ENCODE measurements at places on chromosomes 2 and 18. TPM values are rescaled to one million over a fixed set of nuclear protein-coding genes. Genes with fewer than 3 reads are reported as not detected.

CYP1B1 gene
- polyA plus RNA-seq = 29.7 TPM

ANKRD62 gene
- polyA plus RNA-seq = not detected

DNAJC5G gene
- not detected for polyA plus RNA-seq

GAL3ST2 gene
- 0.15 TPM for polyA plus RNA-seq

KCNJ13 gene
- polyA plus RNA-seq = 0.38 TPM

KCNK3 gene
- not detected for polyA plus RNA-seq

ZAP70 gene
- 1.3 TPM for polyA plus RNA-seq

GEN1 gene
- 32.5 TPM for polyA plus RNA-seq

EPHA4 gene
- 0.51 TPM for polyA plus RNA-seq

EFHD1 gene
- polyA plus RNA-seq = not detected

TUBA4B gene
- 0.11 TPM for polyA plus RNA-seq

RAB6C gene
- not detected for polyA plus RNA-seq

AOX1 gene
- polyA plus RNA-seq = not detected

TTN gene
- polyA plus RNA-seq = 4.0 TPM

CABYR gene
- polyA plus RNA-seq = 1.3 TPM

TRIM43 gene
- not detected for polyA plus RNA-seq

ADD2 gene
- 0.05 TPM for polyA plus RNA-seq

EPAS1 gene
- 0.62 TPM for polyA plus RNA-seq

KCNIP3 gene
- polyA plus RNA-seq = not detected

MOB4 gene
- 44.2 TPM for polyA plus RNA-seq

TWIST2 gene
- not detected for polyA plus RNA-seq

GKN2 gene
- polyA plus RNA-seq = not detected

TTC27 gene
- 36.3 TPM for polyA plus RNA-seq

Measured in GM12878 (cell line).